NCI-H748 treated with DMSO at 0.1 percent for 48 hours (cell line): ENCODE measurements at places on chromosomes 4 and X.
A peak's percentile ranks its signal among the peaks of the same experiment; 100 is the strongest.

GRCh38 chr4:181161669-181162068 is 1081.5 kb upstream of the TENM3 start:
- DNase-seq, result no peak

- no peak for DNase-seq
Observed at GRCh38 chrX:629230-630006, 1.2 kb upstream of the SHOX start.

- peak; percentile 0 for DNase-seq
Observed at GRCh38 chrX:103404231-103405008, 28.1 kb downstream of the BEX3 start.

- DNase-seq, result no peak
Observed at GRCh38 chr4:142043509-142043908, 407.1 kb downstream of the IL15 start.

DNA sequence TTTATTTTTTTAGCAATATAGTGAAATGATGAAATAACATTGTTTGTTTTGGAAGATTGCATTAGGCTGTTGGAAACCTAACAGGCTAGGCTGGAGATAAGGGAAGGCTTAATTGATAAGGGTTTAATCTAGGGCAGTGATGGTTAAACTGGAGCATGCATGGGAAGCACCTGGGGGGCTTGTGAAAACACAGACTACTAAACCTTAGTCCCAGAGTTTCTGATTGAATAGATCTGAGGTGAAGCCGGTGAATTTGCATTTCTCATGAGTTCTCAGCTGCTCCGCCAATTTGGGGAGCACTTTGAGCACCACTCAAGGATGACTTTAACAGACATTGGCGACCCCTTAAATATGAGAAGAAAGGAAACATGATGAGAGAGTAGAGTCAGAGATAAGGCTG is 11.5 kb downstream of the STK26 start:
- DNase-seq, result no peak

GRCh38 chr4:84914686-84915395 is 51.6 kb downstream of the WDFY3 start:
- DNase-seq, result no peak

- DNase-seq, result peak; percentile 27
Observed at GRCh38 chr4:98771959-98772632, 113.7 kb upstream of the TSPAN5 start.

DNA sequence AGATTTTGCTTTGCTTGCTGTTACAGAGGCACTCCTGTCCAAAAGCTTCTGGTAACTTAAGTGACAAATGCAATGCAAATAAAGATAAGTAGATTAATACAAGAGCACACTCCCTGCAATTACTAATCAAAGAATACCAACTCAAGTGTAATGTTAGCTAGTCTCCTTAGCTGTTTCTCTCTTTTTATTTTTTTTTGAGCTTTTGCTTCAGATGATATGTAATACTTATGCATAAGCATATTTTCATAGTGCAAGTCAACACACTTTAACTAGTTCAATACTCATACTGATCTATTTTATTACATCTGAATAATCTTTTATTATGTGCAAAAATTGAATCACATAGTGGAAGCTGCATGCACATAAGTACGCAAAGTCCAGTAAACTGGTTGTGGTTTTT is 2.7 kb downstream of the SLC7A11 start:
- no peak for DNase-seq

DNA sequence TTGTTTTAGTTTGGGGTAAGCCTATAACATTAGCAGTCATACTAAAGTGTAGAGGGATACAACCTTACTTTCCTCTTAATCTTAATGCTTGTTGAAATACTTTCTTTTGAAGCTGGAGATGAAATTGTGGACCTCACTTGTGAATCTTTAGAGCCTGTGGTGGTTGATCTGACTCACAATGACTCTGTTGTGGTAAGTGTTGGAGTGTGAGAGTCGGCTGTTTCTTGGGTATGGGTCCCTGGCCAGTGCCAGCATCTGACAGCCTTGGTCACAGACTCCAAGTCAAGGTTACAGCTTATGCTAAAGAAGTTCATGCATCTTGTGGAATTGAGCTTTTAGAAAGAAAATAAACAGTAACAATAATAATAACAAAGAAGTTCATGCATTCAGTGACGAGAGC is 31.6 kb downstream of the RNF4 start:
- DNase-seq, result no peak

DNA sequence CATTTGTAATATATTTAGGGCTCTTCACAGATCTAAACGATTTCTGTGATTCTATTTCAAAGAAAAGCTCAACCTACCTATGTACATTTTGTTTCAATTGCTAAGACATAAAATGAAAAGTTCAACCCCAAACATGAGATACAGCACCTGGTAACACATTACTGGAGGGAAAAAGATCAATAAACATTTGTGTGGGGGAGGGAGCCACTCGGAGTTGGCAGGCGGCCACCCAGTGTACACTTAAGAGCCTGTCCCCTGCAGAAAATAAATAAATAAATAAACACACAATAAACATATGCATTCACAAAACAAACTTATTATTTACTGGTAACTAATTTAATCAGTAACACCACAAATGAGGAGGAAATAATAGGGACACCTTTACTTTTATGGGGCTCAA is 19.3 kb downstream of the PRSS48 start:
- DNase-seq, result no peak

DNA sequence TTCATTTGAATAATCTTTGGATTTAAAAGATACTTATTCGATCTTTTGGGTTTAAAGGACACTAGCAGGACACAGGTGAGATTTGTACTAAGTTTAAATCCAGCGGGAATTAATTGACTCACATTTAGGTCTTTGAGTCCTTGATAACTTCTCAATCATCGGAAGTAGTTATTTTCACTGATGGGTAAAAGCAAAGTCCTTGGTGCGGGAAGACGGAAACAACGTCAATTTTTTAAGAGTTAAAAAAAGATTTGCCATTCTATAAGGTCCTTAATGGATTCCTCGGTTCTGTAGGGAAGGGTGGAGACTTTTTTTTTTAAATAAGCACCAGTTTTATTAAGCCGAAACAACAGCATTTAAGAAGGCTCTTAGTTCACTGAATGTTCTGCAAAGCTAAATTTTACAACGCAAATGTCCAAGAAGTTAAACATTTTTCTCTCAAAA is 2.9 kb downstream of the TMSB4X start:
- DNase-seq, result no peak

DNA sequence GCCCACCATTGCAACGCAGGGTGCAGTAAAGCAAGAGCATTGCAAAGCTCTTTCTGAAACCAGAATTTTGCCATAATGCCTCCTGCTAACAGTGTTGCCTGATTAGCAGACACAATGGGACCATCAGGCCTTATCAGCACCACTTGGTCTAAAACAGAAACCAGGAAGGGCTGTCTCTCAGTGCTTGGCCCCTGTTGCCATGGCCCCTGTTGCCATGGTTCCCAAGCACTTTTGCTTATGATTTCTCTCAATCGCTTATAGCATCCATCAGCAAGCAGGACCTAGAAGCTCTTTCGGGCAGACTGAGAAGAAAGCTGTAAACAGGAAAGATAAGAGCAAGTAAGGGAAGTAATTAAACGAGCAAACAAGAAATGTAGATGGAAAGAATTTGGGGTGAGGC is 36.8 kb downstream of the RTL5 start:
- peak; percentile 26 for DNase-seq
